ENCODE measurements at places on chromosomes 7 and 10.

DNA sequence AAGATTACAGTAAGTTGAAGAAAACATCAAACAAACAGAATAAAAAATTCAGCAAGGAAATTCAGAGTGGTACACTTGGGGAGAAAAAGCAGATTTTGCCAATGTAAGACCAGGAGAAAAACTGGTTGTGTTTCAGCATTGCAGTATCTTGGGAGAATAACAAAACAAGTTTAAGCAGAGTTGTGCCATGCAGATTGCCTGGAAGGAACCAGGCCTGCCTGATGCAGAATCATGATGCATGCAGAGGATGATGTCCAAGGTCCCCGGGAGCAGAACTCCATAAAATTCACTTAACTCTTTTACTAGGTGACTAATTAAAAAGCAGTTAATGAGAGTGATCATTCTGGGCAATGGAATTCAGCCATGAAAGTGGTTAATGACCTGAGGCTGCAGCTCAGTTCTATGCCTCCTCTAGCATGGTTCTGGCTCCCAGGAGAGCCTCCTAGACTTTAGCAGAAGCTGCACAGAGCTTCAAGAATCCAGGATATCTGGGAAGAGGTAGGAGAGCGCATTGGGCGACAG, 379.7 kb upstream of the C7orf33 start:
- DNase-seq = no peak

GRCh38 chr7:76047305-76047810, 442 bp downstream of the STYXL1 start:
- no peak for DNase-seq

- no peak for DNase-seq
Measured at GRCh38 chr7:157253850-157254249, 83.0 kb upstream of the DNAJB6 start.

- DNase-seq = peak; percentile 78
Measured at GRCh38 chr7:100158229-100159098, at the start of gene TRAPPC14. TSS of gene TRAPPC14 (minus strand) at chr7:100158723. CDS start at chr7:100158499, 224 bp downstream.

GRCh38 chr10:131017566-131018285, 293.8 kb downstream of the TCERG1L start:
- no peak for DNase-seq

DNA sequence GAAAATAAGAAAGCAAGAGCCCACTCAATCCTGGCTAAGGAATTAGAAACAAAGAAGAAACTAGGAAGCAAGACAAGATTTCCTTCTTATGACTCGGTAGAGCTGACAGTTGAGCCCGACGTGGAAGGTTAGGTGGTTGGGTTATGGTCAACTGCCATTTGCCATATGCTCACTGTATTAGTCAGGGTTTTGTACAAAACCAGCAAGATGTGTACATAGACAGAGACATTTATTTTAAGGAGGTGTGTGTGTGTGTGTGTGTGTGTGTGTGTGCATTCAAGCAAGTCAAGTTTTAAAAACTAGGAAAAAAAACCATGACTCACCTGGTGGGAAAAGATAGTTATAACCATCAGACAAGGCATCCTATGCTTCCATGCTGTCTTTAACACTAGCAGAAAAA, 158.5 kb downstream of the VPS50 start:
- no peak for DNase-seq

- no peak for DNase-seq
Measured at GRCh38 chr10:113045147-113046055, 95.4 kb downstream of the TCF7L2 start.

- no peak for DNase-seq
Measured at GRCh38 chr10:129085811-129086210, 381.2 kb upstream of the MGMT start.

DNA sequence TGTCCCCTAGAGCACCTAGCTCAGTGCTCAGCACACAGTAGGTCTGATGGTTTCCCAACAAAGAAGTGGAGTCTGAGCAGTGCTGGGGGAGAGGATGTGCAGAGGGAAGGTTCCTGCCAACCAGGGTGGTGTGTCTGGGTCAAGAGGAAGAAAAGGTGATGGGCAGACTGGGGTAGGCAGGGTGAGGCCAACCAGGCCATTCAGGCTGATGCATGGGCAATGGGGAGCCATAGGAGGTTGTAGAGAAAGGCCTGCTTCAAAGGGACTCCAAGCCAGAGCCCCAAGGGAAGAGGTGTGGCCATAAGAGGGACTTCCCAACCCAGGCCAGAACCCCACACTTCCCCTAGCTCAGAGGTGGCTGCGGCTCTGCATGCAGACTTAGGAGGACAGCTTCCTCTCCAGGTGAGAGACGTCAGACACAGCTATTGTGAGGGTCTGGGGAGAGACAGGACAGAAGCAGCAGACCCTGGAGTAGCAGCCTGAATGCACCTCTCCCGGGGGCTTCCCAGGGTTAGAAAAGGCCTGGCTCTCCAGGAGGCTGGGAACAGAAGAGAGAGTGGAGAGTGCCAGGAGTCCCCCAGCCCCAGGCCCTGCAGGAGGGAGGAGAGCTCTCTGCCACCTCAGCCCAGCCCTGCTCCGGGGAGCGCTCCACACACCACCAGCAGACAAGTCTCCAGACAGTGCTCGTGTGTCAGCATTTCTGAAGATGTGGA, 87.4 kb upstream of the ZMIZ1 start:
- DNase-seq = no peak

- DNase-seq = no peak
Measured at GRCh38 chr10:72332423-72333111, 22.2 kb downstream of the DNAJB12 start.

DNA sequence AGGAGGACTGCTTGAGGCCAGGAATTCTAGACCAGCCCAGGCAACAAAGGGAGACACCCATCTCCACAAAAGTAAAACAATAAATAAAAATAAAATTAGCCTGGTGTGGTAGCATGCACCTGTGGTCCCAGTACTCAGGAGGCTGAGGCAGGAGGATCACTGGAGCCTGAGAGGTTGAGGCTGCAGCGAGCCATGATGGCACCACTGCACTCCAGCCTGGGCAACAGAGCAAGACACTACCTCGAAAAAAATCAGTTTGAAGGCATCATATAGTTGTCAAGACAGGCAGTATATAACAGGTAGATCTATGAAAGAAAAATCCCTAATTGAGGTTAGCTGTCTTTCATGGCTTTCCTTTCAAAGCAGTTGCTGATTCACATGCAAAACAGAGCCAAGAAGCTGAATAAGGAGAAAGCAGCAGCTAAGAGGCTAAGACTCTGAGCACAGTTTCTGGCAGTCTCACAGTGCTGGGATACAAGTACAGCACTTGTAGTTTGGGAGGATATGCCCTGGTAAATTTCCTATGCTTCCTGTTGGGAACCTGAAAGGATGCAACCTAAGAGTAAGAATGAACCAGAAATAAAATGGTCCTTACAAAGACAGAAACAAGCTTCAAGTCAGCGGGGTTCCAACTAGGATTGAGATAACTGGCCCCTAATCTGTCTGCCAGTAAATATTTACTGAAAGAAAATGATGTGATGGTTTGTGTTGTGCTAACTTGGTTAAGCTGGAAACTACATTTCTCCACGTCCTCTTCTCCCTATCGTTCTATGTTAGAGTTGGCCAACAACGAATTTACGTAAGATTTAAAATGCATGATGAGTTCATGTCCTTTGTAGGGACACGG, 368.5 kb upstream of the HPS1 start:
- DNase-seq = peak; percentile 14

- DNase-seq = no peak
Measured at GRCh38 chr10:18703521-18703920, 44.3 kb downstream of the ARL5B start.

DNA sequence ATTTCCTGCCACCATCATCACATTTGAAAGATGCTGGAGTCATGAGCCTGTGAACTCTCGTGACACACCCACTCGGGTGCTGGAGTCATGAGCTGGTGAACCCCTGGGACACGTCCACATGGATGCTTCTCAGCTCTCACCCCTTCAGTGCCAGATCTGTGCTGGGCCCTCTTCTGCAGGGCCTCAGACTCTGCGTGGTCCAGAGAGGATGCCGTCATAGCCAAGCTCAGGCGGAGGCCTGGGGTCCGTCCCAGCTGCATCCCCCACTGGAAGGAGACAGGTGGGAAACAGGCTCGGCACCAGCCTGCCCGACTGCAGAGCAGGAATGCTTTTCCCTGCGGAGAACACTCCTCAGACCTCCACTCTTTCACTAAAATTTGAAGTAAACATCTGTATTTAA, 156.5 kb upstream of the PPP2R2D start:
- no peak for DNase-seq

DNA sequence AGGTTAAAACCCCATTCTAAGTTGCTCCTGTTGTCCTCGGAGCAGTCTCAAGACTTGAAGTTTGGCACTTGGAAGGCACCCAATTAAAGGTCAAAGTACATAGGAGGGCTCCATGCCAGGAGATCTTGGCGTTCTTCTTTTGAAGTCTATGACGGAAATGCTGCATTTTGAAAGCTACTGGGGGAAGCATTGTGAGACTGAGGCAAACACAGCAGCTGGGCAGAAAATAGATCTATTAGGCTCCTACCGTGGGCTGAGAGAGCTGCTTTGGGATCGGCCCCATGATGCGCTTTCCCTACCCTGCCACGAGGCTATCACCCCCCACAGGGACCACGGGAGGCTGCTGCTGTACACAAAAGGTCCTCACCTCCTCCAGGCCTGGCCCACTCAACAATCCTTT, 20.0 kb downstream of the KIAA1549 start:
- DNase-seq = no peak

DNA sequence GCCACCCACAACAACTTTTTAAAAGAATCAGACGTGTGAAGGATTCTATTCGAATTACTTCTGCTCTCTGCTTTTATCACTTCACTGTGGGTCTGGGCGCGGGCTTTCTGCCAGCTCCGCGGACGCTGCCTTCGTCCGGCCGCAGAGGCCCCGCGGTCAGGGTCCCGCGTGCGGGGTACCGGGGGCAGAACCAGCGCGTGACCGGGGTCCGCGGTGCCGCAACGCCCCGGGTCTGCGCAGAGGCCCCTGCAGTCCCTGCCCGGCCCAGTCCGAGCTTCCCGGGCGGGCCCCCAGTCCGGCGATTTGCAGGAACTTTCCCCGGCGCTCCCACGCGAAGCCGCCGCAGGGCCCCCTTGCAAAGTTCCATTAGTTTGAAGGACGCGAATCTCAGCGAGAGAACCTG, 461 bp upstream of the HTRA1 start:
- no peak for DNase-seq

DNA sequence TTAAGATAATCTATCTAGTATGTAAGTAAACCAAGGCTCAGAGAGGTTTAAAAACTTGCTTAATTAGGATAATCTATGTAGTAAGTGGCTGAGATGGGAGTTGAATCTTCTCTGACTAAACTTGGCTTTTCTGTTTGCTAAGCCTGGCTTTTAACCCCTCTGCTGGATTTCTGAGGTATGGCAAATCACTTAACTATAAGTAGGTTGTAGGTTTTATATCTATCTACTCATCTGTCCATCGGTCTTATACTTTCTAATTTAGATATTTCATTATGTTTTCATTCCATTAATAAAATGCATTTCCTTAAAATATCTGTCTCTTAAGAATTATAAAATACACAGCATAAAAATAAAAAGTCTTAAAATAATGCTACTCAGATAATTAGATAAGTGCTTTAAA, 59.4 kb downstream of the ST7 start:
- no peak for DNase-seq

GRCh38 chr7:41566581-41566980, 136.3 kb downstream of the INHBA start:
- no peak for DNase-seq

- DNase-seq = no peak
Measured at GRCh38 chr7:253581-254336, 36.2 kb upstream of the FOXL3 start.

DNA sequence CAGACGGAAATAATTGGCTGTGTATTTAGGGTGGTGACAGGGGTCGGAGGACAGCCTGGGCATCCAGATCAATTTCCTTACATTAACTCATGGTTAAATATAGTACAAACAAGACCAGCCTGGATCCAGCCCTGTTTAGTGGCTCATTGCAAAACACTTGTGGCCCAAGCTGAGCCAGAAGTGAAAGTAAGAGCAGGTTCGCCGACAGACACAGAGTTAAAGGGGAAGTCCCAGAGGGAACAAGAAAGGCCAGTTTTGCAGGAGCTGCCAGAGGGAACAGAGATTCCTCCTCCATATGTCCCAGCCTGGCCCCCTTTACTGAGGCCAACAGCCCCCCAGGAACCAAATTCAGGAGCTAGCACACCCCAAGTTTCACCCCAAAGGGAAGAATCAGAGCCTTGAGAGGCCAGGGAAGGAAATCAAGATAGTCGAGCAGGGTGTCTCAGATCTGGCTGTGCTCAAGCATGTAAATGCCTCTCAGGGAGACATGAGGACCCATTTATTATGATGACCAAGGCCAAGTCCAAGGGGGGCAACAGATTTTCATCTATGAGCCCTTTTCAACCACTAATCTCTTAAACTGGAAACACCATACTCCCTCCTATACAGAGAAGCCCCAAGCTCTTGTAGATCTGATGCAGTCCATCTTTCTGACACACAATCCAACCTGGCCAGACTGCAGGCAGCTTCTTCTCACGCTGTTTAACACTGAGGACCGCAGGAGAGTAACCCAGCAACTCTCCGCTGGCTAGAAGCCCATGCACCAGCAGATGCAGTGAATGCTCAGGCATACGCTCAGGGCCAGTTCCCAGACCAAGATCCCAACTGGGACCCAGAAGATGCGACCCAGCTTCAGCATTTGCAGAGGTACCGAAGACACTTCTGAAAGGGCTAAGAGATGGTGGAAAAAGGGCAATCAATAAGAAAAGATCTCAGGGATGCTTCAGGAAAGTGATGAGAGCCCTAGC, 15.9 kb upstream of the ADCK2 start:
- peak; percentile 71 for DNase-seq

- DNase-seq = no peak
Measured at GRCh38 chr10:132156382-132156781, 30.4 kb upstream of the DPYSL4 start.

GRCh38 chr7:155483868-155484325, 26.0 kb downstream of the EN2 start:
- DNase-seq = peak; percentile 32

DNA sequence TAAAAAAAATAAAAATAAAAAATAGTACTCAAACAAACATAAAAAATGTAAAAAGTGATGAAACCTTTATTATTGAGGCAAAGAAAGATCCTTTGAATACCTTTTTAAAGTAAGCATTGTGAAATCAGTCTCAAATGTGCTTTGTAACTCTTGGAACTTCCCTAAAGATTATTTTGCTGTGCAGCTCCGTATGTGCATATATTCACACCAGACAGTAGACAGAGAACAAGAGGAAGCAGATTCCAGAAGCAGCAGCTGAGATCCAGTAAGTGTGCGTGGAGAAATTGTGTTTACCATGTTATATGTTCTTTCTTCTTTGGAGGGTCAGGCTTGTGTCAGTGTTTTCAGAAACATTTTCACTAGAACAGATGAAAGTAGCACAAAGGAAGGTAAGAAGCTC, 324.9 kb downstream of the AGMO start:
- DNase-seq = no peak
